ENCODE measurements at places on chromosomes 2 and 18. TPM values are rescaled to one million over a fixed set of nuclear protein-coding genes. Genes with fewer than 3 reads are reported as not detected.

- no peaks in the 10 kb centered on the region for H3K36me3 ChIP-seq
- H3K27me3 ChIP-seq = no peaks in the 10 kb centered on the region
- H3K4me3 ChIP-seq = no peak overlapping the region
- H3K27ac ChIP-seq = no peak overlapping the region
- DNase-seq = peak; percentile 47
Measured at GRCh38 chr2:23563673-23564614, 179.0 kb downstream of the KLHL29 start.

The DYNAP gene
- total RNA-seq = not detected

- peaks cover 16% of the 10 kb centered on the region for H3K36me3 ChIP-seq
- H3K4me1 ChIP-seq = peaks cover 53% of the 10 kb centered on the region
- H3K27me3 ChIP-seq = no peaks in the 10 kb centered on the region
- no peak overlapping the region for H3K27ac ChIP-seq
- no peak overlapping the region for H3K4me3 ChIP-seq
Measured at GRCh38 chr18:62454527-62454926, 68.3 kb upstream of the ZCCHC2 start.

DNA sequence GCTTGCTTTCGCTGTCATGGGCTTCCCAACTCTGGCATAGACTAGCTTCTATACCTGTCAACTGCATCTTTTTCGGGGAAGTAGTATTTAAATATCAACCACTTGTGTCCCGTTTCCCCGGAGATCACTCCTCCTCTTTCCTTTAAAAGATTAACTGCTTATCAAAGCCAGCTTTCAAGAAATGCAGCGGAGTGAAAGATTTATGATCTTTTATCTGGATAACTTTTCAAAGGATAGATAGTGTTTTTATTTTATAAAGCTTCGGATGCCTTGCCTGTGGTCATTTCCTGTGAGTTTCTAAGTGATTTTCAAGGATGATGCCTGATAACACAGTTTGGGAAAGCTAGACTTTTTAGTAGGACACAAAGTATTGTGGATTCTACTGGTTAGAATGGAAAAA is 2.9 kb upstream of the IGFBP5 start:
- H3K4me1 ChIP-seq = peaks cover 39% of the 10 kb centered on the region
- DNase-seq = no peak
- no peaks in the 10 kb centered on the region for H3K36me3 ChIP-seq
- H3K27me3 ChIP-seq = no peaks in the 10 kb centered on the region
- H3K27ac ChIP-seq = no peak overlapping the region

GRCh38 chr2:65344182-65344581 is 88.2 kb downstream of the SPRED2 start:
- no peak overlapping the region for H3K27ac ChIP-seq
- H3K27me3 ChIP-seq = no peaks in the 10 kb centered on the region
- peaks cover 10% of the 10 kb centered on the region for H3K4me1 ChIP-seq
- DNase-seq = no peak
- no peaks in the 10 kb centered on the region for H3K36me3 ChIP-seq

DNA sequence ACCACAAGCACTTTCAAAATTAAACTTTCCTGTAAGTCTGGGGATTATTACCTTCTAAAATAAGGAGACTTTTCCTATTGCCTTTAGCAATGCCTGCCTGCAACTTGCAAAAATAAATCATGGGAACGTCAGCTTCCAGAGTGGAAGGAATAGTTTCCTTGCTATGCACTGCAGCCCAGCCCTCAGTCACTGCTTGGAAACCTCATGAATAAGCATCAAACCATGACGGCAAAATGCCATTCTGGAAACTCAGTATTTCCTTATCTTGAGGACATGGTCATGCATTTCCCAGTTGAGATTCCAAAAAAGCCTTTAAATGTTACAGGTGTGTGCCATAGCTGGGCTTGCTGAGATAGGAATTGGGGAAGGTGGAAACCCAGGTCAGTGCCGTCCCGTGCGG is 84.2 kb upstream of the OTOS start:
- peaks cover 64% of the 10 kb centered on the region for H3K27me3 ChIP-seq
- no peak overlapping the region for H3K27ac ChIP-seq
- no peak overlapping the region for H3K4me3 ChIP-seq
- peaks cover 2% of the 10 kb centered on the region for H3K36me3 ChIP-seq

DNA sequence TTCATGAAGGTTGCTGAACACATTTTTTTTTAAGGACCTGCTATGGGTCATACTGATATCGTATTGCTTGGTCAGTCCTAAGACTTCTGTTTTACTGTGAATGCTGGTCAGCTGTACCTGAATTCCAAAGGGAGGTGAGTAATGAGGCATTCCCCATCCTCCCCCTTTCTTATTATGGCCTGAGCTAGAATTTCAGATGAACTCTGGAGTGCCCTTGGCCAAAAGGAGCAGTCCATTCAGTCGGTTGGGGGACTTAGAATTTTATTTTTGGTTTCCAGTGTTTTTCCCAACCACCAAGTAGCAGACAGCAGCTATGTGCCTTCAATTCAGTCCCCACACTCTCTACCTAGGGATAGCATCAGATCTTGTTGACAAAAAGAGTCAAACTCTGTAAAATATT is 26.9 kb upstream of the PDCL3 start:
- no peak overlapping the region for H3K4me3 ChIP-seq
- no peak for DNase-seq
- H3K4me1 ChIP-seq = no peaks in the 10 kb centered on the region
- peaks cover 14% of the 10 kb centered on the region for H3K27me3 ChIP-seq
- H3K27ac ChIP-seq = no peak overlapping the region

The ABCB11 gene
- 2.1 TPM for total RNA-seq

The CNRIP1 gene
- total RNA-seq = not detected

GRCh38 chr2:141595316-141595920 is 535.4 kb downstream of the LRP1B start:
- no peak overlapping the region for H3K27ac ChIP-seq
- DNase-seq = no peak
- no peaks in the 10 kb centered on the region for H3K36me3 ChIP-seq

DNA sequence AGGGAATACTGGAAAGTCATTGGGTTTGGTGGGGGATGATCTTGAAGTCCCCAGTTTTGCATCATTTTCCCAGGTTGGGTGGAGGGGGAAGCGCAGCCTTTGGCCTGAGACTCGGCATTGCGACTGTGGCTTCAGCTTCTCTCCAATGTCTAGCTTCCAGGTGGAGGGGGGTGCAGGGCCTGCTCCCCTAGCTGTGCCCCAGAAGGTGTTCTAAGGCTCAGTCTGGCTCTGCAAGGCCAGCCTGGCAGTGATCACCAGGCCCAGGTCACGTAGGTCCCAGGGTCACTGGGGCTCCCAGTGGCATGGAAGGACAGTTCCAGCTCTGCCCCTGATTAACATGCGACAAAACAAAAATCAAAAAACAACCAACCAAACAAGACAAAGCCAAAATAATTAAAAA is 56.9 kb upstream of the HAAO start:
- no peaks in the 10 kb centered on the region for H3K36me3 ChIP-seq
- DNase-seq = no peak
- no peak overlapping the region for H3K4me3 ChIP-seq
- H3K27me3 ChIP-seq = peaks cover 19% of the 10 kb centered on the region

The SH3RF3 gene
- total RNA-seq = 0.29 TPM

DNA sequence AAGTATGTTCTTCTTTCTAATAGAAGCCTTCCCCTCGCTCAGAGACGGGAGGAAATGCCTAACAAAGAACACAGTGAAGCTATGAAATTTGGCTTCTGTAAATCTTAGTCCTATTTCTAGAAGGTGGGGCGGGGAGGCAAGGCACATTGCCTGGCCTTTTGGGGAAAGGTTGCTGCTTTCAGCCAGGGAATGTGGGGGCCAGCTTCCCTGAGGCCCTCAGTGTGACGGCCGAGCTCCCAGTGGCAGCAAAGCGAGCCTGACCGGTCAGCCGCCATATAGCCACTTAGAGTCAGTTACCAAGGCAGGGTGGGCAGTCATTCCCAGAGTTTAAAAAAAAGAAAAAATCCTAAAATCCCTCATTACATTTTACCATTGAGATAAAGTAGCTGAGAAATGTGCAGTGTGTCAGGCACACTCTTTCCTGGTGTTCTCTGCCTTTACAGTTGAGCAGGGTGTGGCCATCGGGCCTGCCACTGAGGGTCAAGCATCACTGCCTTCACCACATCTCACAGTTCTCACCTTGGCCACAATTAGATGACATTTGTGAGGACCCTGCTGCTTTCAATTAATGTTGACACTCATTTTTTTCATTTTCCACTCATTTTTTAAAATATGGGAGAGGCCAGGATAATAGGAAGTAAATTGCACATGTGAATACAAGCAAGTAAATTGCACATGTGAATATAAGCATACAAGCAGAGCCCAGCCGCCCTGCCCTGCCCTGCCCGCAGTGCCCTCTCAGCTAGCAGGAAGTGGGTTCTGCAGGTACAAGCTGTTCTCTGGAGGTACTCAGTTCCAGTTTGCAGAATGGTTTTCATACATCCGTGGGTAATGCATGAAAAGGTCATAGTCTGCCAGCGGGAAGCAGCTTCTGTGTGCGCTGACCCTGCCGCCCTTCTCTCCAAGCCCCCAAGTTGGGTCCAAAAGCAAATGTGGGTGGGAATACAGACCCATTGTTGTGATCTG is 76.9 kb downstream of the WDSUB1 start:
- H3K4me1 ChIP-seq = no peaks in the 10 kb centered on the region
- peaks cover 8% of the 10 kb centered on the region for H3K36me3 ChIP-seq
- no peaks in the 10 kb centered on the region for H3K27me3 ChIP-seq
- no peak overlapping the region for H3K27ac ChIP-seq
- no peak overlapping the region for H3K4me3 ChIP-seq

DNA sequence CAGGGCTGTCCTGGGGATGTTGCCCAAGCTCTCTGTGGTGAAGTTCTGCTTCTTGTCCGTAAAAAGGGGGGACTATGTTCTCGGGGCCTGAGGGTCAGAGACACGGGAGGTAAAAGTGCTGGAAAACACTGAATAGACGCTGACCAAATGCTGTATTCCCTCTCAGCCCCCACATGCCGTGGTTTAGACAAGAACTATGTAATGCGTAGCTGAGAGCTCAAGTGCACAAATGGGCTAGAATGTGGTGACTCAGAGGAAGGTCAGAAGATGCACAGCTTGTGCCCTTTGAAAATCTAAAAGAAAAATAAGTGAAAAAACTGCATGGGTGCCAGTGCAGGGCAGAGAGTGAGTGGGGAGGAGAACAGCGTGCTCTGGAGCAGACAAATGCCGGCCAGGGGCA is 80.3 kb upstream of the MAP4K4 start:
- no peak overlapping the region for H3K4me3 ChIP-seq
- H3K36me3 ChIP-seq = peaks cover 3% of the 10 kb centered on the region
- H3K27ac ChIP-seq = no peak overlapping the region
- H3K27me3 ChIP-seq = no peaks in the 10 kb centered on the region

DNA sequence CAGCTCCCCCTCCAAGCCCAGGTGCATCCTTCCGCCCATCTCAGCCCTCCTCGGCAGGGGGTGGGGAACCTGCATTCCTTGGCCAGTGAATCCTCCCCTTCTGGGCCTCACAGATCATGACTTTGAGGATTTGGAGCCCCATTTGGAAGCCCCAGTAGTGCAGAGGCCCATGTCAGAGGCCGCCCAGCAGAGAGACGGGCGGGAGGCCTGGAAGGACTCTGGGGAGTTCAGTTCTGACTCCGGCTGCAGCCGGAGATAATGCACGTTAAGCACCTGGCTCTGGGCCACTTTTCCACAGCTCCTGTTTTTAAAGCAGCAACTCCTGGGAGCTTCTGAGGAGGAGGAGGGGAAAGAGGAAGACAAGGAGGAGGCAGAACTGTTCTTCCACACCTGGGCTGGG is 14.9 kb downstream of the ATOH8 start:
- peaks cover 24% of the 10 kb centered on the region for H3K27me3 ChIP-seq
- no peak overlapping the region for H3K4me3 ChIP-seq
- H3K27ac ChIP-seq = no peak overlapping the region
- no peaks in the 10 kb centered on the region for H3K36me3 ChIP-seq
- H3K4me1 ChIP-seq = peaks cover 43% of the 10 kb centered on the region

- no peak for DNase-seq
- peaks cover 31% of the 10 kb centered on the region for H3K4me1 ChIP-seq
- no peak overlapping the region for H3K4me3 ChIP-seq
- H3K36me3 ChIP-seq = peaks cover 3% of the 10 kb centered on the region
- no peak overlapping the region for H3K27ac ChIP-seq
Measured at GRCh38 chr2:68911709-68912108, 40.5 kb upstream of the BMP10 start.

- no peaks in the 10 kb centered on the region for H3K27me3 ChIP-seq
- H3K27ac ChIP-seq = no peak overlapping the region
- no peaks in the 10 kb centered on the region for H3K4me1 ChIP-seq
- no peak overlapping the region for H3K4me3 ChIP-seq
- DNase-seq = no peak
- H3K36me3 ChIP-seq = no peaks in the 10 kb centered on the region
Measured at GRCh38 chr2:204638471-204639194, 93.4 kb downstream of the PARD3B start.

The POU3F3 gene
- not detected for total RNA-seq

DNA sequence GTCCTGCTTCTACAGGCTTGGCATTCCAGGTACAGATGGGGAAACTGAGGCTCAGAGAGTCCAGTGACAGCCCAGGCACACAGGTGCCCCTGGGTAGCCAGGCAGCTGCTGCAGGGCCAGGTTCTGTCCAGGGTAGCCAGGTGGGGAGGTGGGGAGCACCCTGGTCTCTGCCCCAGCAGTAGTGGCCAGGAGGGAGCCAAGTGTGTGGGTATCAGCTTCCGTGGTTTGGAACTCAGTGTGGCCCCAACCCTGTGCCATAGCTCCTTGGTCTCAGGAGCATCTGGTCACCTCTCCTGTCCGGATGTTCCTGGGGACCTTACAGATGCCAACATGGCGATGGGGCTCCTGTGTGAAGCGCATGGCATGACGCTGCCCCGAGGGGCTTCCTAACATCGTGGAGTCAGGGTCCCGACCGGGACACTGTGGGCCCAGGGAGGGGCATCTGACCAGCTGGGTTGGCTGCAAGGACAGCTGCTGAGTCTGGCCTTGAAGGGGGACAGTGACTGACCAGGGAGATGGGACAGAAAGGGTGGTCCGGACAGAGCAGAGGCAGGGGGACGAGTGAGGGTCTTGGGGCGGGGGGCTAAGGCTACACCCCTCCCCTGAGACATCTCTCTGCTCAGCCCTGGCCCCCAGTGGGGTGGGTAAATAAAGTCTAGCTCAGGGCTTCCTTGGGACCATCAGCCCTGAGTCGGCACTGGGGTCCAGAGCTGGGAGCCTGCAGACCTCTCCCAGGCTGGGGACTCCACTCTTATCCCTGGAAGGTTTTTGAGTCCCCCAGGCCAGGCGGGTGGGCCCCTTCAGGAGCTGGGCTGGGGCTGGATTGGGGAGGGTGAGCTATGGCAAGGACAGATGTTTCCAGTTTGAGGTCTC is 76.0 kb upstream of the SMAD7 start:
- no peaks in the 10 kb centered on the region for H3K4me1 ChIP-seq
- peaks cover 8% of the 10 kb centered on the region for H3K27me3 ChIP-seq
- peaks cover 6% of the 10 kb centered on the region for H3K36me3 ChIP-seq
- H3K27ac ChIP-seq = no peak overlapping the region
- no peak overlapping the region for H3K4me3 ChIP-seq

- H3K36me3 ChIP-seq = no peaks in the 10 kb centered on the region
- H3K27me3 ChIP-seq = peaks cover 14% of the 10 kb centered on the region
- DNase-seq = no peak
- peaks cover 10% of the 10 kb centered on the region for H3K4me1 ChIP-seq
- no peak overlapping the region for H3K4me3 ChIP-seq
Measured at GRCh38 chr2:178834086-178834485, 26.9 kb upstream of the TTN start.

The ITGB6 gene
- 84.8 TPM for total RNA-seq

- H3K4me3 ChIP-seq = no peak overlapping the region
- no peaks in the 10 kb centered on the region for H3K27me3 ChIP-seq
Measured at GRCh38 chr2:1002350-1002749, 51.7 kb downstream of the SNTG2 start.

- H3K4me1 ChIP-seq = peaks cover 8% of the 10 kb centered on the region
- no peak for DNase-seq
- H3K27me3 ChIP-seq = no peaks in the 10 kb centered on the region
- H3K4me3 ChIP-seq = no peak overlapping the region
Measured at GRCh38 chr2:202494300-202495229, 118.4 kb downstream of the BMPR2 start.

Data from Calu3 (cell line).